ENCODE measurements at places on chromosomes 5 and 9.

DNA sequence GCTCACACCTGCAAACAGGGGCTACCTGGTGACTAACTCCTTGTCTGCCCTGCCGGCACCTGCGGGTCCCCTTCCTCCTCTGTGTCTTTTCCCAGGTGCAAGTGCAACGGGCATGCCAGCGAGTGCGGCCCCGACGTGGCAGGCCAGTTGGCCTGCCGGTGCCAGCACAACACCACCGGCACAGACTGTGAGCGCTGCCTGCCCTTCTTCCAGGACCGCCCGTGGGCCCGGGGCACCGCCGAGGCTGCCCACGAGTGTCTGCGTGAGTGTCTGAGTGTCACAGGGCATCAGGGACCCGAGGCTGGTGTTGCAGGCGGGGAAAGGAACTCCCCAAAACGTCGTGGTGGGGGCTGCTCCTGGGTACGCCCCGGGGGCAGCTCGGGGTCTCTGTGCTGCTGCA, 27.1 kb downstream of the LAMC3 start:
- DNase-seq = no peak

DNA sequence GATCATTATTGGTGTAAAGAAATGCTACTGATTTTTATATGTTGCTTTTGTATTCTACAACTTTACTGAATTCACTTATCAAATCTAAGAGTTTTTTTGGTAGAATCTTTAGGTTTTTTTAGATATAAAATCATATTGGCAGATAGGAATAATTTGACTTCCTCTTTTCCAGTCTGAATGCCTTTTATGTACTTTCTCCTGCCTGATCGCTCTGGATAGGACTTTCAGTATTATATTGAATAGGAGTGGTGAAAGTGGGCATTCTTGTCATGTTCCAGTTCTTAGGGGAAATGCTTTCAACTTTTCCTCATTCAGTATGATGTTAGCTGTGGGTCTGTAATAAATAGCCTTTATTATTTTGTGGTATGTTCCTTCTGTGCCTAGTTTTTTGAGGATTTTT, 8.3 kb downstream of the AHRR start:
- DNase-seq = no peak

- DNase-seq = no peak
Measured at GRCh38 chr9:27541740-27542139, 12.1 kb upstream of the MOB3B start.

- DNase-seq = no peak
Measured at GRCh38 chr5:101393795-101394450, 490.8 kb upstream of the ST8SIA4 start.

- no peak for DNase-seq
Measured at GRCh38 chr5:155274484-155274883, 260.9 kb downstream of the KIF4B start.

GRCh38 chr5:27308153-27308552, 269.8 kb upstream of the CDH9 start:
- DNase-seq = no peak

GRCh38 chr5:5800801-5801761, 378.6 kb downstream of the ICE1 start:
- DNase-seq = no peak

GRCh38 chr9:126783949-126784348, 20.9 kb upstream of the ZBTB43 start:
- no peak for DNase-seq

DNA sequence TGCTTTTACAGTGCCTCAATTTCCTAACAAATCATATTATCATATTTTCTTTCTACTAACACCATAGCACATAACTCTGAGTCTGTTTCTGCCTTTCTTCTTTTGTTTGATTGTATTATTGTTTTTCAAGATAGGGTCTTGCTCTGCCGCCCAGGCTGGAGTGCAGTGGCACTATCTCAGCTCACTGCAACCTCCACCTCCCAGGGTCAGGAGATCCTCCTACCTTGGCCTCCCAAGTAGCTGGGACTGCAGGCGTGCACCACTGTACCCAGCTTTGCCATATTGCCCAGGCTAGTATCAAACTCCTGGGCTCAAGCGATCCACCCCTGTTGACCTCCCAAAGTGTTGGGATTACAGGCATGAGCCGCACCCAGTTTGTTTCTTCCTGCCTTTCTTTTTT, 18.7 kb downstream of the PAIP2 start:
- DNase-seq = no peak

GRCh38 chr5:39073767-39074016, 507 bp downstream of the RICTOR start:
- DNase-seq = no peak

GRCh38 chr9:92308893-92309292, 15.4 kb upstream of the IARS1 start:
- DNase-seq = no peak

DNA sequence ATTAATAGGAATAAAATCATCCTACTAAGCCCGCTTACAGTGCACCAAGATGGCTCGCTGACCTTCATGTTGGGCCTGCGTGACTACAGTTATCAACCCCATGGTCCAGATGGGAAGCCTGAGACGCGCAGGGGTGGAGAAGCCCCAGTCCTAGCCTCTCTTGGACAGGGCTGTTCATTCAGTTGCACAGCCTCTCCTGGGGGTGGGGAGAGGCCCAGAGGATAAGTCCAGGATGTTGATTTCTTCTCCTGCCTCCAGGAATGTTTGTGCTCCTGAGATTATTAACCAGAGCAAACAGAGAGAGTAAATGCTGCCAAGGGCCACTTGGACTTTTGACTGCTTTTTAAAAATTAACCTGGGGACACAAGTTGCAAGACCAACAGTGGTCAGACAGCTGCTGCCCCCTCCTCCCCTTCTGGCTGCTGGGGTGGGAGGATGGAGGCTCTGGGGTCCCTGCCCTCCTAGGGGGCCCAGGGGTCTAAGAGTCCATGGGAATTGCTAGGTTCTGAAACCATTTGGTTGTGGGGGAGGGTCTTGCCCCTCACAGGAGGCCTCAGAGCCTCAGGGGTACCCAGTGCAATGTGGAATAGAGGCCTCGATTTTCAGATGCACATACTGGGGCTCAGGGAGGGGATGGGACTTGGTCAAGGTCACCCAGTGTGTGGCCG, 2.8 kb upstream of the AMBP start:
- no peak for DNase-seq

GRCh38 chr9:83281306-83282255, 218.6 kb upstream of the RASEF start:
- DNase-seq = peak; percentile 88

DNA sequence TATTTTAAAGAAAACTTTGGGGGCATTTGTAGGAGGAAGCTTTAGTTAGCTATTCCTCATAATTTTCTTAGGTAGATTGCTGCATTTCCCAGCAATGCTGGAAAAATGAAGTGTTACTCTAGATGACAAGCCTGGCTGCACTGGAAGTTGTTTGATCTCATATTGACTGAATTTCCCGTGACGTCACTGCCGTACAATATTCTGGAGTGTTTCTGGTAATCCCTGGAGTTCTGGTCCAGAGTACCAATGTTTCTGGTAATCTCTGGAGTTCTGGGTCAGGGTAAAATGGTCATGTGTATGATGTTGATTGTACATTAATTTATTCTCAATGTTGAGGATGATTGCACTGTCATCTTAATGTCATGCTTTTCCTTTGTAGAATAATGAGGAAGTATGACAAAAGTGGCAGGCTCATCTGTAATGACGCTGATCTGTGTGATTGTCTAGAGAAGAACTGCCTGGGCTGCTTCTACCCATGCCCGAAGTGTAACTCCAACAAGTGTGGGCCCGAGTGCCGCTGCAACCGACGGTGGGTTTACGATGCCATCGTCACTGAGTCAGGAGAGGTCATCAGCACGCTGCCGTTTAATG, 26.2 kb downstream of the ARL14EPL start:
- no peak for DNase-seq

- no peak for DNase-seq
Measured at GRCh38 chr9:109726119-109726518, 53.9 kb upstream of the PALM2AKAP2 start.

DNA sequence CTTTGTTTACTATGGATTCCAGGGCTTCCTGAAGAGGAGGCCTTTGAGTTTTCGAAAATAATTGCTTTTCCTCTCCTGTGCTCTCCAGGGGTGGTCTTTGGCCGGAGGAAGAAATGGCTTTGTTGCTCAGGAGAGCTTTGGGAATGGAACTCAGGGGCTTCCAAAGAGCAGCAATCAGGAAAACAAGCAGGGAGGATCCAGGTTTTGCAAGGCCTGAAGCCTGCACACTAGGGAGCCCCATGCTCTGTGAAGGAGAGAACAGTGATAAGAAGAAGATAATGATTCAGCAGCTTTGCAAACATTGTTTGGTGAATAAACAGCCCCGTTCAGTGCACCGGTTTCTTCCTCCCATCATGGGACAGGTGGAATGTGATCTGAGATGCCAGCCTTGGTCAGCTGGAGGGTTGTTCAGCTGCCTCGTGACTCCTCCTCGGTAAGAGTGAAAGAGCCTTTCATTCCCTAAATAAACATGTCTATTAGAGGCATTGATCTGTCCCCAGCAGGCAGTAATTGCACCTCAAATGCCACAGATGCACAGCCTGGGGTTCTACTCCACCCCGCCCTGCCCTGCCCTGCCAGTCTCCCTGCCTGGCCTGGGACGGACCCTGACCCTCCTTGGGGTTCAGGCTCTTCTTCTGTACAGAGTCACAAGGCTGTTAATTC, 11.5 kb upstream of the ALDH1B1 start:
- DNase-seq = peak; percentile 50

DNA sequence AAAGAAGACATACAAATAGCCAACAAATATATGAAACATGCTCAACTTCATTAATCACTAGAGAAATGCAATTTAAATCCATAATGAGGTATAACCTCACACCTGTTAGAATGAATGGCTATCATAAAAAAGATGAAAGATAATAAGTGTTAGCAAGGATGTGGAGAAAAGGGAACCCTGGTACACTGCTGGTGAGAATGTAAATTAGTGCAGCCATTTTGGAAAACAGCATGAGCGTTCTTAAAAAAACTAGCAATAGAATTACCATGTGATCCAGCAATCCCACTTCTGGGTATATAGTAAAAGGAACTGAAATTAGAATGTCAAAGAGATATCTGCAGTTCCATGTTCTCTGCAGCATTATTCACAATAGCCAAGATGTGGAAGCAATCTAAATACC, 64.2 kb upstream of the CEP78 start:
- DNase-seq = no peak

- peak; percentile 17 for DNase-seq
Measured at GRCh38 chr9:91177661-91178280, 183.9 kb downstream of the AUH start.

DNA sequence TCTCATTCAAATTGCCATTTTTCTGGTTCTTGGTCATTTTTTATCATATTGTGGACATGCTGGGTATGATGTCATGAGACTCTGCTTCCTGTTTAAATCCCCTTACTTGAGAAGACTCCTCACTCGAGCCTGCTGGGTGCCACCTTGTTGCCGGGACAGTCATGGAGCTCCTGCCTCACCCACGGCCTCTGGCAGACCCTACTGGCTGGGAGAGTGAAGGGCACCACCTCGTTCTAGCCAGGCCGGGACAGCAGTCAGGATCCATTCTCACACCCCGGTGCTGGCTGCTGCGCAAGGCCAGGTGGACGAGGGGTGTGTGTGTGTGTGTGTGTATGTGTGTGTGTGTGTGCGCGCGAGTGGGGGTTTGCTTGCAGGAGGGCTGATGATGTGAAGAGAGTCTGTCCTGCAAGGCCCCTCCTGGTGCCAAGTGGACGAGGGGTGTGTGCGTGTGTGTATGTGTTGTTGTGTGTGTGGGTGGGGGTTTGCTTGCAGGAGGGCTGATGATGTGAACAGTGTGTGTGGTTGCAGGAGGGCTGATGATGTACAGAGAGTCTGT, 4.4 kb downstream of the CEP72 start:
- DNase-seq = no peak

Data from DMS79 treated with DMSO at 0.1 percent for 48 hours (cell line).